Neuronal stem cell (in vitro differentiated cells): ENCODE measurements at places on chromosomes 16 and 17.

GRCh38 chr16:78915811-78916345 is 684.7 kb downstream of the MAF start:
- no peaks in the 10 kb centered on the region for H3K4me1 ChIP-seq
- no peak for DNase-seq
- H3K27me3 ChIP-seq: no peaks in the 10 kb centered on the region
- no peak overlapping the region for H3K4me3 ChIP-seq

DNA sequence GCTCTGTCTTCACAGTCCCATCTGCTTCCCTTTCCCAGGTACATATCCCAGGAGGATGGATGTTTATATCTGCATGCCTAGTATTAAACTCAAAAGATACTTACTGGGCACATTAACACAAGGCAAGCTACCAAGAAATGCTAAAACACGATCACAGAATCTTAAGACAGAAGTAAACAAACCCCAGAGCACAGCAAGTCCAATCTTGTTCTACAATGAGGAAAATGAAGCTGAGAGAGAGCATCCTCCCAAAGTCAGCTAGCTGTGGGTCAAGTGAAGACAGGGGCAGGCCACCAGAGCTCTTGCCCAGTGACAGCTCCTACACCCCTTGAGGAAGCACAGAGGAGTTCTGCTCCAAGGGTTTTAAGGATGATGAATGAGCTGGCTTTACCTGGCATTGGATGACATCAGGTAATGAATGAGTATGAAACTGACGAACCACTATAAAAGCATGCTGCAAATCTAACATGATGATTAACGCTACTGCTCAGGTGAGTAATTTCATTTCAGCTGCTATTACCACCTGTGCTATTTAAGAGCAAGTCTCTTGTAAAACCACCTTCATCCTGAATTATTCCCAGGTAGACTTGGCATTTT is 20.3 kb downstream of the XPO6 start:
- no peaks in the 10 kb centered on the region for H3K27me3 ChIP-seq
- H3K4me1 ChIP-seq: no peaks in the 10 kb centered on the region
- no peak for DNase-seq
- peaks cover 73% of the 10 kb centered on the region for H3K36me3 ChIP-seq

DNA sequence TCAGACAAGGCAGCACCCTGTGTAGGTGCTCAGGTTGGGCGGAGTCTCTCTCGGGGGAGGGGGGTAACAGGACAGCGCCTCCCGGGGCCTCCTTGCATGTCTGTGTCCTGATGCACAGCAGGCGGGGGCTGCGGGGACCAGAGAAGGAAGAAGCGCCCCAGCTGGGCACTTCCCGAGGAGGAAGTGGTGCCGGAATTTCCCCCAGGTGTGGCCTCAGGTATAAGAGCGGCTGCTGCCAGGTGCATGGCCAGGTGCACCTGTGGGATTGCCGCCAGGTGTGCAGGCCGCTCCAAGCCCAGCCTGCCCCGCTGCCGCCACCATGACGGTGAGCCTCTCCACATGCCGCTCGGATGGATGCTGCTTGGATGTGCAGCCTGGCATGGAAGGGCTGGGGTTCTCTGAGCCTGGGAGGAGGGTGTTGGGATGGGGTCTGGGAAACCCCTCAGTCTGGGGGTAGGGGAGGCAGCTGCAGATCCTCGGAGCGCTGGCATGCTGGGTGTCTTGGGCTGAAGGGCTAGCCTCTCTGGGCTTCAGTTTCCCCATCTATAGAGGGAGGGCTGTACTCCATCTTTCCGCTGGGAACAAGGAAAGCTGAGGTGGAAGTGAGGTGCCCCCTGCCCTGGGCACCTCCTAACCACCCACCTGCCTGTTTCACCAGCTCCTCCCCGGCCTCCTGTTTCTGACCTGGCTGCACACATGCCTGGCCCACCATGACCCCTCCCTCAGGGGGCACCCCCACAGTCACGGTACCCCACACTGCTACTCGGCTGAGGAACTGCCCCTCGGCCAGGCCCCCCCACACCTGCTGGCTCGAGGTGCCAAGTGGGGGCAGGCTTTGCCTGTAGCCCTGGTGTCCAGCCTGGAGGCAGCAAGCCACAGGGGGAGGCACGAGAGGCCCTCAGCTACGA is at the start of gene IL17C:
TSS of gene IL17C (plus strand) at position 250 of the 908 bp plus-strand sequence. CDS start at position 320, 70 bp downstream.
- H3K27ac ChIP-seq: no peak within 1 kb of the TSS
- H3K4me3 ChIP-seq: peak within 1 kb of the TSS; percentile 23
- peaks cover 50% of the 10 kb centered on the region for H3K27me3 ChIP-seq
- DNase-seq: no peak
- H3K4me1 ChIP-seq: peaks cover 10% of the 10 kb centered on the region

GRCh38 chr16:57479205-57479975 is 6.9 kb downstream of the DOK4 start:
- peak overlapping the region; percentile 62 for H3K4me3 ChIP-seq
- no peak overlapping the region for H3K27ac ChIP-seq
- H3K4me1 ChIP-seq: peaks cover 33% of the 10 kb centered on the region
- H3K36me3 ChIP-seq: peaks cover 4% of the 10 kb centered on the region
- H3K27me3 ChIP-seq: no peaks in the 10 kb centered on the region

- peaks cover 24% of the 10 kb centered on the region for H3K4me1 ChIP-seq
- no peak overlapping the region for H3K27ac ChIP-seq
- peaks cover 3% of the 10 kb centered on the region for H3K36me3 ChIP-seq
Observed at GRCh38 chr16:70701036-70701435, 15.2 kb upstream of the MTSS2 start.

- no peaks in the 10 kb centered on the region for H3K36me3 ChIP-seq
- H3K27me3 ChIP-seq: no peaks in the 10 kb centered on the region
- DNase-seq: no peak
- H3K27ac ChIP-seq: no peak overlapping the region
Observed at GRCh38 chr17:64358261-64358788, 32.3 kb downstream of the PECAM1 start.

- H3K4me1 ChIP-seq: peaks cover 2% of the 10 kb centered on the region
- no peak for DNase-seq
- no peaks in the 10 kb centered on the region for H3K36me3 ChIP-seq
- no peak overlapping the region for H3K4me3 ChIP-seq
- peaks cover 6% of the 10 kb centered on the region for H3K27me3 ChIP-seq
Observed at GRCh38 chr17:55354010-55354409, 67.6 kb downstream of the MMD start.

DNA sequence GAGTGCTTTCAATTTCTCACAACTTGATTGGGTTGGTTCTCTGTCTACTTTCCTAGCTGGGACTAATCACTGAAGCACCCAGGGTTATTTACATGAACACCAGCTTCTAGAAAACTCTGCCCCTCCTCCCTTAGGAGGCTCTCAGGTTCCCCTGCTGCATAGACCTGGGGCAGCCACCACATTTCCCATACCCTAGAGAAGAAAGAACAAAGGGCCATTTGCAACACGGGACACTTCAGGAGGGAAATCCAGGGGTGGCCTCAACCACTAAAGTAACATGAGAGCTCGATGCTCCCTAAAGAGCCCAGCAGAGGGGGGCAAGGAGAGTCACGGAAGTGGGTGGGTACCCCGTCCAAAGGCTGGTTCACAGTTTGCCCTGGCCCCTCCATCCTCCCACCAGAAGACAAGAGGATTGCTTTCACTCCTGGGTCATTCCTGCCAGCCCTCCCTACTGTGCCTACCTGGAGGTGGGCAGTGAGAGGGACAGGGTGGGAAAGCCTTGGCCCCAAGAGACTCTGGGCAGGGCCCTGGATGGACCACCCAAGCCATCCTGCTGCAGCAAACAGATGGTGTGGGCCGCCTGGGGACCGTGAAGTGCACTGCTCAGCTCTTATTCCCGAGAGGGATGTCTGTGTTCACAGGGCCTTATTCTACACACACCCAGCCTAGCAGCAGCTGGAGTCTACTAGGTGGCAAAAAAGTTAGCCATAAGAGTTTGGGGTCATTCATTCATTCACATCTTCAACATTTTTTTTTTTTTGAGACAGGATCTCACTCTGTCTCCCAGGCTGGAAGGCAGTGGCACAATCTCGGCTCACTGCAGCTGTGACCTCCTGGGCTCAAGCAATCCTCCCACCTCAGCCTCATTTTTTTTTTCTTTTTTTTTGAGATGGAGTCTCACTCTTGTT is 392.1 kb downstream of the SOX9 start:
- no peak overlapping the region for H3K27ac ChIP-seq
- peaks cover 30% of the 10 kb centered on the region for H3K4me1 ChIP-seq
- H3K36me3 ChIP-seq: no peaks in the 10 kb centered on the region
- DNase-seq: no peak

DNA sequence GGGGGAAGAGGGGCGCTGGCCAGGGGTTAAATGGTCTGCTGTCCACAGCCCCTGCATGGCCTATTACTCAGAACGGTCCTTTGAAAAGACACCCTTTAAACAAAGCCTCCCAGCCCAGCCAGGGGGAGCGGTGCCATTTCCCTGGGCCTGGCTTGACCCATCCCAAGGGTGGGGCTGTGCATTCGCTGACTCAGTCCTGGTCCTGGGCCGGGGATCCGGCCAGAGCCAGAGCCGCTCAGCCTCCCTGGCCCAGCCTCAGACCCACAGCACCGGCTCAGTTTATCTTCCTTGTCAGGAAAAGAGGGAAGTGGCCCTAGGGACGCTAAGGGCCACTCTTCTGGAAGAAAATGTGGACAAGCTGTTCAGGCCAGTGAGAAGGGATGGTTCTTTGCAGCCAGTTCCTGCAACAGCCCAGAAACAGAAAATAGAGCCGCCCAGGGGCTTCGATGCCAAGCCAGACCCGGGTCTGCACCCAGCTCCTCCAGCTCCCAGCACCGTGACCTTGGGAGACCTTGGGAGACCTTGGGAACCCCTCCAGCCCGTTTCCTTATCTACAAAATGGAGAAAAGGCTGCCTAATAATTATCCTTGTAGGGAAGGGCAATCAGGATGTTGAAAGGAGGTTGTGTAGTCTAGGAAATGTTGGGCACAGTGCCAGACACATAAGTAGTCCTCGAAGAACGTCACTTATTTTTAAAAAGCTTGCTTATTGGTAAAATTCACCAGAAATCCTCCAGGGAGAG is 82.5 kb downstream of the ZDHHC7 start:
- no peak overlapping the region for H3K4me3 ChIP-seq
- H3K27me3 ChIP-seq: no peaks in the 10 kb centered on the region
- DNase-seq: no peak
- no peaks in the 10 kb centered on the region for H3K36me3 ChIP-seq

DNA sequence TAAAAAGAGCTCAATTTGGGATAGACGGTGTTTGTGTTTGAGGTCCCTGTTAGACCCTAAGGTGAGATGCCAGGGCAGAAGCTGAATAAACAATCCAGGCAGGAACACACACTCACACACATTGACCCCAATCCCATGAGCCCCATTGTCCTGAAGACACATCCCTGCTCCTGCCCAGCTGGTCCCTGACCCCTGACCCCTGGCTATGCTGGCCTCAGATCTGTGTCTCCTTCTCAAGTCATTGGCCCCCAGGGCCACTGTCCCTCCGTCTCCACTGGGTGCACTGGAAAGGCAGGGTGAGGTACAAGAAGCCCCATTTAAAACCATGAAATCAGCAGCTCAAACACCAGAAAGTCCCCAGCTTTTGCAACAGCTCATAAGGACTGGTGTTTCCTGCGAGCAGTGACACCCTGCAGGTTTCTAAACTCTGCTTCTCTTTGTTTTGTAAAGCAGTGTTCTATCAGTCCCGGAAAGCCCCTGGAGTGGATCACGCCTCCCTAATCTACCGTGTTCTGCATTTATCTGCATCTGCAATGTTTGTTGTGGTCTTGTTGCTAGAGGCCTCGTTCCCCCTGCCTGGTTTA is 18.0 kb upstream of the ASGR2 start:
- H3K27ac ChIP-seq: peak overlapping the region; percentile 20
- no peak overlapping the region for H3K4me3 ChIP-seq
- peak; percentile 61 for DNase-seq
- no peaks in the 10 kb centered on the region for H3K36me3 ChIP-seq
- H3K4me1 ChIP-seq: peaks cover 9% of the 10 kb centered on the region

DNA sequence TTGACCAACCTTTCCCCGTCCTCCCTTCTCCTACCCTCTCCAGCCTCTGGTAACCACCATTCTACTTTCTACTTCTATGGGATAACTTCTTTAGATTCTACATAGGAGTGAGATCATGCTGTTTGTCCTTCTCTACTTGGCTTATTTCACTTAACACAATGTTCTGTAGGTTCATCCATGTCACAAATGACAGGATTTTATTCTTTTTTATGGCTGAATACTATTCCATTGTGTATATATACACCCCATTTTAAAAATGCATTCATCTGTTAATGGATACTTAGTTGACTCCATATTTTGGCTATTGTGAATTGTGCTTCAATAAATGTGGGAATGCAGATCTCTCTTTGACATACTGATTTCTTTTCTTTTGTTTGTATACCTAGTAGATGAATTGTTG is 115.0 kb downstream of the RAB11FIP4 start:
- H3K27ac ChIP-seq: no peak overlapping the region
- peaks cover 1% of the 10 kb centered on the region for H3K4me1 ChIP-seq
- DNase-seq: no peak
- H3K4me3 ChIP-seq: no peak overlapping the region
- no peaks in the 10 kb centered on the region for H3K36me3 ChIP-seq

DNA sequence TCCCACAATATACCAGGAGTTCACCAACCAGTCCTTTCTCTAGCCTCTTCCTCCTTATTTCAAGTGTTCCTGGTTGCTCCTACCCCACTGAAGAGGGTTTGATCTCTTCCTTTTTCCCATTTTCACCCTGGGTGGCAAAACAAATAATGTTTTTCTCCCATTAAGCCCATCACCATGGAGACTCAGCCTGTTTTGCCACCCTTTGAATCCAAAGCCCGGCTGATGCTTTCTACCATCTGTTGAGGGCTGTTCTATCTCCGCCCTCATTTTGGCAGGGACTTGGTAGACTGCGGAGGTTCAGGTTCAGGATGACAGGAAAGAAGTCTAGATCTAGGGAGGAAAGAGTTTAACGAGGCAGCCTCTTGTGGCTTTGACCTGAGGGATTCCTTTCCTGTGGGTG is 2.6 kb downstream of the DNAH2 start:
- no peak for DNase-seq
- H3K4me3 ChIP-seq: no peak overlapping the region
- H3K36me3 ChIP-seq: no peaks in the 10 kb centered on the region
- H3K4me1 ChIP-seq: peaks cover 34% of the 10 kb centered on the region

GRCh38 chr17:51064061-51064735 is 56.5 kb downstream of the SPAG9 start:
- H3K27me3 ChIP-seq: no peaks in the 10 kb centered on the region
- no peaks in the 10 kb centered on the region for H3K4me1 ChIP-seq
- H3K36me3 ChIP-seq: no peaks in the 10 kb centered on the region
- no peak overlapping the region for H3K27ac ChIP-seq

- no peak for DNase-seq
- H3K4me3 ChIP-seq: no peak overlapping the region
- no peaks in the 10 kb centered on the region for H3K27me3 ChIP-seq
- H3K27ac ChIP-seq: no peak overlapping the region
- peaks cover 6% of the 10 kb centered on the region for H3K36me3 ChIP-seq
Observed at GRCh38 chr16:47538472-47538871, 77.3 kb downstream of the PHKB start.

DNA sequence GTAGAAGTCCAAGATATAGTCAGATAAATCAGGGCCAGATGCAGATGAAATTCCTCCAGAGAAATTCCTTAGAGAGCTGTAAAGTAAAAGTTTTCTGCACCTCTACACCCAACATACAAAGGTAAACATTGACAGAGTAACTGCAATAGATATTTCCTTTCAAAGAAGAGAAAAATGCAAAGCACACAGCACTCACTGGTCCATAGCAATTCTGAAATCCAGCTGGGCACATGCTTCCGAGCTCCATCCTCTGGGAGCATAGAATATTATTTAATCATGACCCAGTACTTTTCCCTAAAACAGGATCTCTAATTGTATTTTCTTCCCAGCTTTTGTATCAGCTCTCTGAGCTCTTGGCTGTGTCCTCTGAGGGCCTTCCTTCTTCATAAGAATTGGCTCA is 239.5 kb upstream of the IRX3 start:
- H3K4me1 ChIP-seq: no peaks in the 10 kb centered on the region
- no peaks in the 10 kb centered on the region for H3K27me3 ChIP-seq
- no peaks in the 10 kb centered on the region for H3K36me3 ChIP-seq
- H3K4me3 ChIP-seq: no peak overlapping the region
- DNase-seq: no peak
